ENCODE measurements at places on chromosomes 12 and 14. TPM values are rescaled to one million over a fixed set of nuclear protein-coding genes. Genes with fewer than 3 reads are reported as not detected.

Gene TC2N
- 0.55 TPM for polyA plus RNA-seq

Gene RNU6-8
- not detected for polyA plus RNA-seq

DNA sequence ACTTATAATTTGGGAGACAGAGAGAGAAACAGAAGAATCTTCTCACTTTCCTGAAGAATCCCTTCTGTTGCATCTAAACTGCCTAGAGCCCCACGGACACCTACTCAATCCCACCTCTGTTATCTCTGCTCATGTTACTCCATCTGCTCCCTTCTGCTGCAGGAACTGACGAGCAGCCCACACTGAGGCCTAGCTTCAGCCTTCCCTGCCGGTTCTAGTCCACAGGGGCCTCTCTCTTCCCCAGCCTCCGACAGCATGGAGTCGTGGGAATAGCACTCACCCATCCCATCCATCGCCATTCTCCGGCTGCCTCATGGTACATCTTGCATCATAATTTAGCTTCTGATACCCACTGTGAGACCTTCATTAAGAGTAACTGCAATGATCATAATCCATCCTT, 4.0 kb downstream of the RAB15 start:
- no peak for DNase-seq

DNA sequence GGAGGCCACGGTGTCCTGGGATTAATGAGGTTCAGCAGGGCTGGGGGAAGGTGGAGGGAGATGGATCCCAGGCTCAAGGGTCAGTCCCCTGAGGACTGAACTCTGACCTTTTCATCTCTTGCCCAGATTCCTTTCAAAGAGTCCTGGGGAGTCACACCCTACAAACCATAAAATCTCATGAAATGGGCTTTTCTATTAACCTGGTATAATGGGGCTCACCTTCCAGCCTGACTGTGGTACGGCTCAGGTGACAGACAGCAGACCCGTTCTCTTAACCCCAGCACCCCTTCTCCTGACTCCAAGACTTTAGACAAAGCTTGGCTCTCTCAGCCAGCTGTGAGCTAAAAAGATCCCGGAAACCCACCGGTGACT, 268.2 kb downstream of the ADGRD1 start:
- DNase-seq = no peak

- DNase-seq = no peak
Observed at GRCh38 chr12:88617352-88617751, 37.1 kb upstream of the KITLG start.

DNA sequence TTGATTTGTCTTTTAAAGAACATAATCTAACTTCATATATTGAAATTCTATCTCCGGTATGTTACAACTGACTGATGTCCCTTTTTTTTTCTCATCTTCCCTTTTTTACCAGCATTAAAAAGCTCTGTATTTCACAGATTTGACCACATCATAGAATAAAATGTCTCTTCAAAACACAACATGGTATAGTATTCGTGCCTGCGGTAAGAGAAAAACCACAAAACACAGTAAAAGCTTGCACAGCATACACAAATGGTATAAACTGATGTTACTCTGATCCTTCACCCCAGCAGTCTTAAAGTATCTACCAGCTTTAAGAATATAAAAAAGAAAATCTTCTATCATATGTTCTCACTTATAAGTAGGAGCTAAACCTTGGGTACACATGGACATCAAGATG, 83.4 kb downstream of the HECTD1 start:
- no peak for DNase-seq

DNA sequence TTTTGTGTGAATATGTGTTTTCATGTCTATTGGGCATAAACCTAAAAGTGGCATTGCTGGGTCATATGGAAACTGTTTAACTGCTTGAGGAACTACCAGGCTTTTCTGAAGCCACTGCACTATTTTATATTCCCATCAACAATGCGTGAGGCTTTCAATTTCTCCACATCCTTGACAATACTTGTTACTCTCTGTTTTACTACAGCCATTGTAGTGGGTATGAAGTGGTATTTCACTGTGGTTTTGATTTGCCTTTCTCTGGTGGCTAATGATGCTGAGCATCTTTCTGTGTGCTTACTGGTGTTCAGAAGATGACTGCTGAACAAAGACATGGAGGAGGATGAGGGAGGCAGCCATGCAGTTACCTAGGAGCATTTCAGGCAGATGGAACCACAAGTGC, 13.2 kb upstream of the TDG start:
- no peak for DNase-seq

DNA sequence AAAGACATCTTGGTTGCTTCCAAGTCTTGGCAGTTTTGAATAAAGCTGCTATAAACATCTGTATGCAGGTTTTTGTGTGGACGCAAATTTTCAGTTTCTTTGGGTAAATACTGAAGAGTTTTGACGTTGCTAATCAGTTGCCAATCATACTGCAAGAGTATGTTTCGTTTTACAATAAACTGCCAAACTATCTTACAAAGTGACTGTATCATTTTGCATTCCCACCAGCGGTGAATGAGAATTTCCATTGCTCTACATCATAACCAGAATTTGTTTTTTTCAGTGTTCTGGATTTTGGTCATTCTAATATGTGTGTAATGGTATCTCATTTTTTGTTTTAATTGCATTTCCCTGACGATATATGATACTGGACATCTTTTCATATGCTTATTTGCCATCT, 190.8 kb upstream of the PARP11 start:
- DNase-seq = no peak

Measured in CD14-positive monocyte (primary cell).